ENCODE measurements at places on chromosomes 6 and 20.

GRCh38 chr6:72551470-72551869 is 70.4 kb upstream of the KCNQ5 start:
- no peak for DNase-seq

- peak; percentile 94 for DNase-seq
Observed at GRCh38 chr20:34215711-34216381, 25.4 kb upstream of the ASIP start.

GRCh38 chr20:3933218-3933617 is 44.0 kb downstream of the PANK2 start:
- no peak for DNase-seq

- peak; percentile 23 for DNase-seq
Observed at GRCh38 chr20:1313236-1313964, 15.5 kb downstream of the SDCBP2 start.

GRCh38 chr20:37693242-37693634 is 592 bp upstream of the CTNNBL1 start:
- no peak for DNase-seq

- no peak for DNase-seq
Observed at GRCh38 chr6:55825402-55826051, 49.9 kb downstream of the BMP5 start.

DNA sequence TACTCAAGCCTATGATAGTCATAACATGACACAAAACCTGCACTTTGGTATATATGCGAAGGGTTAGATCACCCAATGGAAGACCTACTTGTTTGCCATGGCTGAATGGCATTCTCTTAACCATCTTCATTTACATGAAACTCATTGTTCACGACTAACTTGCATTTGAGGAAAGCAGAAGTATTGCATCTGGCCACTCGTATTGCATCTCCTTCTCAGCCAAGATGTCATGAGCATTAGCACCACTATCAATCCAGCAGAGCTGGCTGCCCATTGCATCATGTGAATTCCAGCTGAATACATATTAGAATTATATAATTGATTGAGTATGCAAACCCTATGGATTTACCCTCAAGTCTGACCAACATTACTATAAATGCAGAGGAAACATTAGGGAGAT is 390.2 kb downstream of the LAMA2 start:
- no peak for DNase-seq

- DNase-seq = no peak
Observed at GRCh38 chr6:87660226-87660911, 41.7 kb downstream of the AKIRIN2 start.

DNA sequence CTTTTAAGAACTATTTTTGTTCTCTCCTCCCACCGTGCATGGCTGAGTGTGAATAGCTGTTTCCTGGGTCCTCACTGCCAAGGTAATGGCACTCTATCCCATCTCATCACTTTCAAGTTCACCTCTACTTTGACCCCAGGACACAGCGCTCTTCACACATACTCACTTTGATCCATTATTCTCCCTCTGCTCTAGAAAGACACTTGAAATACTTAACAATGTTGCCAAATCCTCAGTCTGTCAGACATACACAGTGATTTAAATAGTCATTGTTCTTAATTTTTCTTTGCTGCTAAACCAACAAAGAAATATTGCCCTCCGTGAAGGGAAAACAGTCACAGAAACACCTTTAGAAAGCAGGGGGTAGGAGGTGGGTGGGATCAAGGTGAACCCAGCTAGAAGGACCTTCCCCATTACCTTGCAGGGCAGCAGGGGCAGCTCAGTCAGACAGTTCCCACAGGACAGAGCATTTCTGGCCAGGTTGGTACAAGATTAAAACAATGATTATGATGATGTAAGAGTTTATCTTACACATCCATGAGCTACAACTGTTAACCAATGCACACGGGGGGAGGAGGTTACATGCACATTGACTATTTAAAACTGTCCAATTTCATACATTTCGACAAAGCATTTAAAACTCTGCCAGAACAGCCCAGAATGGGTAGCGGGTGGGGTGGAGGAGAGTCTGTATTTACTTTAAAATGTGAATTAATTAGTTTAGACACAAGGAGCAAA is 2.4 kb downstream of the SLC22A23 start:
- no peak for DNase-seq

GRCh38 chr6:116667623-116668022 is 943 bp downstream of the ZUP1 start:
- no peak for DNase-seq

DNA sequence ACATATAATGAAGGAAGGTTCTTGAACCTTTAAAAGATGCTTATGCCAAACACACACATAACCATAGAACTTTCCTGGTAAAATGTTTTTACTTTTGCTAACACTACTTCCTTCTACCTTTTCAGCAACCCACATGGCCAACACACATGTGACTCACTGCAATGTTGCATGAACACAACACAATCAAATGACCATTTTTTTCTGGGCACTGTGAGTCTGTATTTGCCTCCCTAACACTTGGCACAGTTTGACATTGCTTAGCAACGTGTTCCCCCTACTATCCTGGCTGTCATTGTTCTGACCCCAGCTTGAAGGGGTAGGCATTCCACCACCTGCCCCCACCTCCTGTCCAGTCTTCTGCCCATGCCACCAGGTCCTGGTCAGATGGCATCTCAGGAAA is 204.8 kb upstream of the PRND start:
- DNase-seq = no peak

DNA sequence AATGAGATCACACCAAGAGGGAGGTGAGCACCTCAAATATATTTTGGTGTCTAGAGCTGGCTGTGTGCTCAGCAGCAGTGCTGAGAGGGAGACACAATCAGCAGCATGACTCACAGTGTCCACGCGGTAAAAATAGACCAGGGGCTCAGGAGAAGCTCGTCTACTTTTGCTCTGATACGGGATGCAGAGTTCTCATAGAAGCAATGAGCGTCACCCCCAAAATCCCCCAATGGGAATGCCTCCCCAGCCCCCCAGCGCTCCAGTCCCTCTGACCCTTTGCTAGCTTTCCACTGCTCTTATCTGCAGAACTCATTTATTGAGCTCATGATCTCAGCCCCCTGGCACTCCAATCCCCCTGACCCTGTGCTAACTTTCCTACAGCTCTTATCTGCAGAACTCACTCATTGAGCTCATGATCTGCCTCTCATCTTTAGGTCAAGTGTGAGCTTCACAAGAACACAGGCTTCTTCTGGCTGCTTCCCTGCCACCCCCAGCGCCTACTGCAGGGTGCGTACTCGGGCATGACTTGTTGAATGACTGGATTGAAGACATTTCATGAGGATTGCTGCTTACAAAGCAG is 34.0 kb downstream of the SYNDIG1 start:
- no peak for DNase-seq

GRCh38 chr6:79040083-79040482 is 38.0 kb downstream of the PHIP start:
- DNase-seq = peak; percentile 11

- DNase-seq = no peak
Observed at GRCh38 chr6:170506446-170506845, 46.7 kb downstream of the PSMB1 start.

DNA sequence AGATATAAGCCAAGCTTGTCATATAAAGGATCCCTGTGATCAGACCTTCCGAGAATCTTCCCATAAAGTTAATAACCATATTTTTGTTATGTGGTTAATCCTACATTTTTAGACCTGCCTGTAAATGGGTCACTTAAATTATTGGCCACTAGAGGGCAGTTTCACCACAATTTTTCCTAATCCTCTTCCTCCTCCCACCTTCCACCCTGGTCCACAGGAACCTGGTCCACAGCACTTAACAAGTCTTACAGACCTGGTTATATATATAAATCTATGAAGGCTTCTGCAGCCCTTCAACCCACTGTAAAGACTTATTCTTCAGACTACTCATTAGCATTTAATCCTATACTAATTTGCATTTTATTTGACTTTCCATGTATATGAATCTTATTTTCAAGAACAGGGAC is 28.3 kb downstream of the MRS2 start:
- peak; percentile 43 for DNase-seq

DNA sequence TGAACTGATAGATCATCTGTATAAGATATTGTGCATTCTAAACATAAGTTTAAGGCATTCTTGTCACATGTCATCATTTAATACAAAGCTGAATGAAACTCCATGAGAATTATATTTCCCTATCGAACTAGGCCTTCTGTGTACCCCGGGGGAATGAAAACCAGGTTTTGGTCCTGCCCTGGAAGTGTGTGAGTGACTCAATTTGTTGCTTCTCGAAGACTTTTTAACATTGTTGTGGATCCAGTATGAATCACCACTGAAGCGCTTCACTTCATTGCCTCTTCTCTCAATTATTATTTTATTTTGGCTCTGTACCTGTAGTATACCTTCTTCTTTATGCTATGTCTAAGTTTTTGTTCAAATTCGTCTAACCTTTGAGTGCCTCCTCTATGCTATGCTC is 150.8 kb downstream of the GRIK2 start:
- no peak for DNase-seq

DNA sequence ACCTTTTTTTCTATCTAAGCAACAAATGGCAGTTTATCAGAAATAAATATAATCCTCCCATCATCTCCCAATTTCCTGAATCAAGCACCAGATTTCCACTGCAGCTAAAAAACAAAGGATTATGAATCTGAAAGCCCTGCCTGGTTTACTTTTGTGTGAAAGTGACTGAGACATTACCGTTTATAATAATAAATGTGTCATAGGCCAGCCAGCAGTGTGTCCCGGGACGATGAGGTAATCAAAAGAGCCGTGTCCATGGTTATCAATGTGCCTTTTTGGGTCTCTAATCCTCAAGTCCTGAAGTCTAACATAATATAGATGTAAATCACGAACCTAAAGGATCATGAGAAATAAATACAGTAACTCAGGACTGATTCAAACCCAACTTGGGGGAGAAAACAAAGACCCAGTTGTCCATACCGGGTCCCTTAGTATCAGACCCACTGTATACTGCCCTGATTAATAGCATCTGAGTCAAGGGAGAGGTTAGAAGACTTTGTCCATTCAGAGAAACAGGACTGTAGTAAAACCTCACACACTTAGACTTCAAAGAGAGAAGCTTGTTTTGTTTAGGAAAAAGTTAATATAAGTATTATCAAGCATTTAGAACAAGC is 149.1 kb downstream of the SASH1 start:
- no peak for DNase-seq

DNA sequence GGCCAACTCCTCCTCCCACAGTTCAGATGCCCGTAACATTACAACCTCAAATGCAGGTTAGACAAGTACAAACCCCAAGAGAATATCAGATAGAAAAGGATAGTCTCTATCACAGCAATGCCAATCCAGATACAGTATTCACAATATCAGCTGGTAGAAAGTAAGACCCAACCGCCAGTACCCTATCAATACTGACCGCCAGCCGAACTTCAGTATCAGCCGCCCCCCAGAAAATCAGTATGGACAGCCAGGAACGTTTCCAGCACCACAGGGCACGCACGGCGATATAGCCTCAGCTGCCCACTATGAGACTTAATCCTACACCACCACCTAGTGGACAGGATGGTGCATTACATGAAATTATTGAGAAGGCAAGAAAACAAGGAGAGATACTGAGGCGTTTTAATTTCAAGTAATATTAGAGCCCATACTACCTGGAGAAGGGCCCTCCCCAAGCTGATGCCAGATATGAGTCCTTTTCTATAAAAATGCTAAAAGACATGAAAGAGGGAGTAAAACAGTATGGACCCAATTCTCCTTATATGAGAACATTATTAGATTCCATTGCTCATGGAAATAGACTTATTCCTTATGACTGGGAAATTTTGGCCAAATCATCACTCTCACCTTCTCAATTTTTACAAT is 17.6 kb upstream of the EIF2S2 start:
- peak; percentile 72 for DNase-seq

GRCh38 chr20:54320148-54320607 is 112.3 kb downstream of the PFDN4 start:
- DNase-seq = no peak

DNA sequence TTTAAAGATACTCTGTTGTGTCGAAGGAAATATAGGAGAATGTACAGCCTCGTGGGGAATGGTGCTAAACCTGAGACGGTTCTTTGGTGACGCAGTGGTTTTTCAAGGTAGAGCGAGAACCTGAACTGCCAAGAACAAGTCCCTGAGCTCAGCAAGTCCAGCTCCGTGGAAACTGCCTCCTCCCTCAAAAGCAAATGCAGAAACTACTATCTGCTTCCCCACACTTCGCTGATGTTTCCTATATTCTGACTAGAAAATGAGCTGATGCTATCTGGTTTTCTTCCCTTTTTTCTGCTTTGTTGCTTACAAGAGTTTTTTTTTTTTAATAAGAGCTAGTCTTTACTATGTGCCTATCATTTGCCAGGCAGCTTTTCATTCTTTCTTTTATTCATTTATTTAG is 85.3 kb upstream of the LY86 start:
- no peak for DNase-seq

DNA sequence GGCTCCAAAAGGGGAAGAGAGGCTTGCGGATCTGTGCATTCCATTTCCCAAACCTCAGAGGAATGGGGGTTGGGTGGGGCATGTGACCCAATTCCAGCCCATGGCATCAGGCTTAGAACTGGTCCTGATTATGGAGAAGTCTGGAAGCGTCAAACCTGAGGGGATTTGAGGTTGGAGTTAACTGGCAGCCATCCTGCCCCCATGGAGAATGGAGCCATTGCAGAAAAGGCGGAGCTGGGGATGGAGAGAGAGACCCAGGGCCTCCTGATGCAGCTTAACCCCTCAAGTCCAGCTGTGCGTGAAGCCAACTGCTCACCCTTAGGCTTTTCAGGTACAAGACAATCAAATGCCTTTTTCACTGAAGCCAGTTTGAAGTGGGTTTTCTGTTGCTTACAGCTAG is 9.9 kb upstream of the SDCBP2 start:
- no peak for DNase-seq

GRCh38 chr6:143513410-143513809 is 1.9 kb upstream of the FUCA2 start:
- no peak for DNase-seq

DNA sequence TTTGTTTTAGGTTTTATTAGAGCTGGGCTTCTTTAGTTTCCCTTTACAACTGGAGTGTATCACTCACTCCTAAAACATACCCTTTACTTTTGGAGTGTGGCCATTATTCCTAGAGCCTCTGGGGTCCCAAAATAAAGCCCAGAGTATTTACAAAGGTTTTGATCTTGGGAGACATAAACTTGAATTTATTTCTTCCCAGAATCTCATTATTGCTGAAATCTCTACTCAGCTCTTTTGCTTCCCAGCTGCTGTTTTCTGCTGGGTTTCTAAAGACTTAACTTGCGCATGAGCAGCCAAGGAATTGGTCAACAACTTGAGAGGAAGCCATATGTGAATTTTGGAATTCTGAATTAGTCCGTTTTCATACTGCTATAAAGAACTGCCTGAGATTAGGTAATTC is 94.5 kb upstream of the NRSN1 start:
- DNase-seq = no peak

DNA sequence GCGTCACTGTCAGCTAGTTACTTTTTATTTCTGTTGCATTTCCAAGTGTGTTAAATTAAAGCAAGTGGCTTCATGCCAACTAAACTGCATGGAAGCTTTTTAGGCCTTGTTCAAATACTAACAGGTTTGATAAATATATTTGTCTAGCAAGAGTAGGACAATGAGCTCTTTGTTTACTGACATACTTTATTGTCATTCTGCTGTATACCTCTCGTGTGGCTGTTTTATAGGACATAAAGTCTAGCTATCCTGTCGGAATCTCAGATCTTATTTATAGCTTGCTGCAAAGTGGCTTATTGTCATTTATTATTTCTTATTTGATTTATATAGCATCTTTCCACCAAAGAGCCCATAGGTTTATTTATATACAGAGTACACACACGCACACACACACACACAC is 711.1 kb downstream of the KIF16B start:
- DNase-seq = no peak
